ENCODE measurements at places on chromosomes 2 and 18. TPM values are rescaled to one million over a fixed set of nuclear protein-coding genes. Genes with fewer than 3 reads are reported as not detected.

Gene ALPG
- not detected for total RNA-seq

DNA sequence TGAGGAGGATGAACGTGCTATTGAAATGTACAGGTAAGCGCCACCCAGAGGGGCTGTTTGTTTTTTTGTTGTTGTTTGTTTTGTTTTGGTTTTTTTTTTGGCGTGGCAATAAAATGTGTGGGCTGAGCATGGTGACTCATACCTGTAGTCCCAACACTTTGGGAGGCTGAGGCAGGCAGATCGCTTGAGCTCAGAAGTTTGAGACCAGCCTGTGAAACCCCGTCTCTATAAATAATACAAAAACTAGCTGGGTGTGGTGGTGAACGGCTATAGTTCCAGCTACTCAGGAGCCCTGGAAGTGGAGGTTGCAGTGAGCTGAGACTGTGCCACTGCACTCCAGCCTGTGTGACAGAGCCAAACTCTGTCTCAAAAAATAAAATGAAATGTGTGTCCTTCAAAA, 6.2 kb downstream of the PDCL3 start:
- no peak for DNase-seq

GRCh38 chr2:42908518-42909200, 116.3 kb upstream of the HAAO start:
- DNase-seq = no peak

DNA sequence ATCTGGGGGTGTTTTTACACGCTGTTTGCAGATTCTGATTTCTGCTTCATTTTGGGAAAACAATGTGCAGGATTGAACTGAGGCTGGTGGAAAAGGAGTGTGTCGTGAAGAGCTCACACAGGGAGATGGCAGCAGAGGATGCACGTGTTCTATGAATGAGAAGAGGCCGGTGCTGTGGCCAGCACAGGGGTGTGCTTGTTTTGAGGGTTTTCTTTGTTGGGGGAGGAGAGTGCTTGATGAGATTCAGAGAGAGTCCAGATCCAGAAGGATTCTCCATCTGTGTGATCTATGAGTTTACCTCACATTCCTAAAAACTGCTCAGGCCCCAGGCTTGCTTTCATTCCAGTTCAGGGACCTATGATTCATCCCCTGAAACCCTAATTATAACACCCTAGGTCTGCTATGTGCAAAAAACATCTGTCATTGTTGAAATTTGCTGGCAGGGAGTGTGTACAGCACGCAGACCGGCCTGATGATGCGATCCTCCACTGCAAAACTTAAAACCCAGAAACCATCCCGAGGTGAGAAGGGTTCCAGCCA, 12.1 kb downstream of the TGFA start:
- no peak for DNase-seq

Gene CUL3
- 97.5 TPM for total RNA-seq

Gene SPC25
- total RNA-seq = 10.1 TPM

DNA sequence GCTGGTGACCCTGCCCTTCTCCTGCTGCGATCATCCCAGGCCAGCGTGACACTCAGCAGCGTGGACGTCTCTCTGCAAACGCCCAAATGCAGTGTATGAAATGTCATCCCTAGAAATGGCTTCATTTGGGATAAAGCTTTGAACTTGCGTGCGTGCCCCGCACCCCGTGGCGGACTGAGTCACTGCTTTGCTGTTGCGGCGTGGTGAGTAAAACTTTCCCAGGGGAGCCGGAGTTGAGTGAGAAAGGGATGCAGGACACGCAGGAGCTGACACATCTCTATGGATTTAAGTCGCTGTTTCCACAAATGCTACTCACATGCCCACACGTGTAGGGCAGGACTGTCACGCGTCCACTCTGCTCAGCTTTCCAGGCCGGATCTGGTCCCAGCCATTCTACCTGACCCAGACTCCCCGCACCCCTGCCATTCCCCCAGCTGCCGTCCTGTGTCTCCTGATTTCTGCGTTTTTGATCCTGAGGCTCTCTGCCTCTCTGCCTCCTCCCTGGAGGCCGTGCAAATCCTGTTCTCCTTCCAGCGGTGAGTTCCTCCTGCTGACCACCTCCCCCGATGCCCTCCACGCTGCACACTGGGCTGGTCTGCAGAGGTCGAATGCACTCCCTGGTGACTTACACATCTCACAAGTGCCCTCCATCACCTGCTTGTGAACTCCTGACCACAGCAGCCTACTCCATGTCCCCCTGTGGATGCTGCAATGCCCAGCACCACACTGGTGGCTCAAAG, 88.9 kb downstream of the MBP start:
- no peak for DNase-seq

- DNase-seq = peak; percentile 16
Observed at GRCh38 chr18:79597831-79598632, 81.6 kb upstream of the CTDP1 start.

Gene CNTNAP5
- total RNA-seq = 0.29 TPM
